ENCODE measurements at places on chromosomes 2 and 18.
A peak's percentile ranks its signal among the peaks of the same experiment; 100 is the strongest.

DNA sequence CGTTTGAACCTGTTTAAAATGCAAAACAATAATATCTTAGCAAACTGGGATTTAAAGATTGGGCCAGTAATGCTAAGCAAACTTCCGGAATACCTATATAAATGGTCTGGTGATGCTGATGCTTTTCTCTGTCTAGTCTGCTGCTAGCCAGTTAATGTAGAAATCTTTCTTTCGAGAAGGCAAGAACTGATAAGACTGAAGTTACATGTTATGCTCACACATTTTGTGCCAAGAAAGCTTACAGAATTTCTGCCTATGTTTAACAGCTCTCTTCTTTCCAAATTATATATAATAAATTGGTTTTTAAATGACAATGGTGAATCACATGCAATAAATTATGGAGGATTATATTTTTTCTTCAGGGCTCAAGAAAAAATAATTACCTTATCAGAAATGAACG is 37.9 kb downstream of the GCA start:
- DNase-seq, result no peak

- DNase-seq, result no peak
Measured at GRCh38 chr2:27664622-27665363, 1.1 kb downstream of the SLC4A1AP start.

- DNase-seq, result no peak
Measured at GRCh38 chr2:207692206-207693065, 19.0 kb upstream of the CCNYL1 start.

- DNase-seq, result no peak
Measured at GRCh38 chr2:55518841-55519165, 715 bp upstream of the CFAP36 start.

- DNase-seq, result peak; percentile 47
Measured at GRCh38 chr18:58970943-58971790, 106.5 kb downstream of the ZNF532 start.

DNA sequence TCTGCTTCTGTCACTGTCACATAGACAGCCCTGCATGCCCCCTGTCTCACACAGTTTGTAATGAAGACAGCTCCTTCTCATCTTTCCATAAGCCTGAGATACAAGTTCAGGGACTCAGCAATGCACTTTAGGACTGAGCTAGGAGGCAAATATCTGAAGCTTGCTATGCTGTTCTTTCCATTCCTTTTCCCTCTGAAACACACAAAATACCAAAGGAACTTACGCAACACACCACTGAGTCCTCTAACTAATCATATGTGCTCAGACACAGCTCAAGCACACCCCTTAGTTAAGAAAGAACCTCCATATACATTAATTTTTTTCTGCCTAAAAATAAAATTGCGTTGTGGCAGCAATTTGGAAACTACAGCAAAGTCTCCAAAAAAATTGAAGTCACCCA is 17.9 kb downstream of the SERPINB8 start:
- no peak for DNase-seq

GRCh38 chr2:11482473-11483035 is 16.6 kb upstream of the E2F6 start:
- DNase-seq, result peak; percentile 21

- peak; percentile 72 for DNase-seq
Measured at GRCh38 chr2:189191766-189192165, 12.2 kb upstream of the COL5A2 start.

GRCh38 chr2:25115902-25116301 is 52.5 kb downstream of the POMC start:
- peak; percentile 40 for DNase-seq

DNA sequence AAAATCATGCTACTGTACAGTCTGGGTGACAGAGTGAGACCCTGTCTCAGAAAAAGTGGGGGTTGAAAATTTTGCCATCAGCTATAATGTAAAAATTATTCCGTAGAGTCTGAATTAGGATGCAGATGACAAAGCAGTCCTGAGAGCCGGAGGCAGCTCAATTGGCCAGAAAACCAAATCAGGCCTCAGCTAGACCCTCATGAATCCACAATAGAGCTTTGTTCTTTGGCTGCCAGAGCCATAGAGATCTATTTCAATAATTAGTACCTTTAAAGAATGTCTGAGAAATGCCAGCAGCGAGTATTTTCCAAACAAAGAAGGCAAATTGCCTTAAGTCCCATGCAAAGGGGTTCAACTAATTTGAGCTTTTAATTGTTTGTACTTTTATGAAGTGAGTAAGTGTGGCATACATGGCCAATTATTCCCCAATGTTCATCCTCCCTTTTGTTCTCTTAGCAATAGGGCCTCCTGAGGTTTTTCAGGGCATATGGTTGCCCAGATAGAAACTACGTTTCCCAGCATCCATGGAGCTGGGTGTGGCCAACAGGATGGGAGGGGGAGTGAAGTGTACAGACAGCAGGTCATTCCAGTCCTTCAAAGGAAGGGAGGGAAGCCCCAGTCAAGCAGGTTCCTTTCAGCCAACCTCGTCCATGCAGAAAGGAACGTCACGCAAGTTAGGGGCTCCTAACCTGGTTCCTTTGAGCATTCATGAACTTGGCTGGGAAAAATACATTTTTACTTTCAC is 211.3 kb upstream of the APCDD1 start:
- DNase-seq, result no peak
